Stimulated activated CD4-positive, alpha-beta T cell treated with anti-CD3 and anti-CD28 coated beads, Interleukin-4, amount 100 ng/mL, for 4 hours (primary cell): ENCODE measurements at places on chromosomes 7 and 10.

GRCh38 chr7:32070406-32071360 lies at the start of gene PDE1C:
Gene PDE1C, minus strand, starts transcription at chr7:32070407.
- no peak for DNase-seq

- DNase-seq = no peak
These were observed 807.4 kb downstream of the KCNMA1 start for GRCh38 chr10:76830218-76830617.

DNA sequence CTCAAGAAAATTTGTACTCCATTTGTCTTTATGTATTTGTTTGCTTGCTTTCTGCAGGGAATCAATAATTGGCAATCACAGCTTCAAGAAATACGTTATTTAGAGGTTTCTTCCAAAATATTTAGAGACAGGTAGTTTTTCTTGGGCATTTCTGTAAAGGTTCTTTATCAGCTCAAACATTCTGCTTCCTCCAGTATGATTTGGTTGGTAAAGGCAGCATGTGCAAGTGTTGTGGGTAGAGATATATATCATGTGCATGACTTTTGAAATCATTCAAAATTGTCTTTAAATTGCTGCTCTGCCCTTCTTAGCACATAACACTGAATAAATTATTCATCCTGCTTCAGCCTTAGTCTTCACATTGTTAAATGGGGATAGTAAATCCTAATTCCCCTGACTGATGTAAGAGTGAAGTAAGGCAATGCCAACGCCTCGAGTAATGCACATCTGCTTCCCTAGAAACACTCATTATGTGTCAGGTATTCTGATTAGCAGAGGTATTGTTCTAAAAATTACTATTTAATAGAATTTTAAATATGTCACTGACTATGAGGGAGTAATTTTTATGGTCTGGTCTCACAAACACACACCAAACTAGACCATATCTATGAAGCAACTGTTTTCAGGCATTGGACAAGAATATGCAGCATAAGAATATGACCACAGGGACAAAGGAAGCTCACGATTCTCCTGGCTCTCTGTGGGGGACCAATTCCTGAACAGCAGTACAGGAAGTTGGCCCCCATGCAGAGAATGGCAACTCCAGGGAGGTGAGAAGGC lies 77.3 kb upstream of the AKR1E2 start:
- no peak for DNase-seq

GRCh38 chr7:73621168-73622063 lies 2.9 kb downstream of the MLXIPL start:
- no peak for DNase-seq

DNA sequence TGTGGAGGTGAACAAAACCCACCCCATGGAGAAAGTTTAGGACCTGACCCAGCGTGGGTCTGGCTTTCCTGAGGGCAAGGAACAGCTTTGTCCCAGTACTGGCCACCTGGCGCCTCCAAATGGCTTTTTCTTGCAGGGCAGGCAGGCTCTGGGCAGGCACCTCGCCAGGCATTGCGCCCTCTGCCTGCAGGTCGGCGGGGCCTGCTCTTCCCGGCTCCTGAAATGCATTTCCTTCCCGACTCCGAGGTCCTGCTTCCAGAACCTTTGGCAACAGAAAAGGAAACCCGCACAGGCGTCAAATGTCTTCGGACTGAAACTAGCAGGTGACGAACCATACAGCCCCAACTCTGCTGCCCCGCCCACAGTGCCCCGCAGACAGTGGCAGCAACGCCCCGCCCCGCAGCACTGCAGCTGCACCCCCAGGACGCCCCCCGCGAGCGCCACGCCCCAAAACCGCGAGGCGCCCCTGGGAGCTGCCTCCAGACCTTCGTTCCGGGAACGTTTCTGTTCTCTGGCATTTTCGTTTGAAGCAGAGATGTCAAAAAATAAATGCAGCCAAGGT lies 65.5 kb downstream of the C10orf143 start:
- DNase-seq = no peak

DNA sequence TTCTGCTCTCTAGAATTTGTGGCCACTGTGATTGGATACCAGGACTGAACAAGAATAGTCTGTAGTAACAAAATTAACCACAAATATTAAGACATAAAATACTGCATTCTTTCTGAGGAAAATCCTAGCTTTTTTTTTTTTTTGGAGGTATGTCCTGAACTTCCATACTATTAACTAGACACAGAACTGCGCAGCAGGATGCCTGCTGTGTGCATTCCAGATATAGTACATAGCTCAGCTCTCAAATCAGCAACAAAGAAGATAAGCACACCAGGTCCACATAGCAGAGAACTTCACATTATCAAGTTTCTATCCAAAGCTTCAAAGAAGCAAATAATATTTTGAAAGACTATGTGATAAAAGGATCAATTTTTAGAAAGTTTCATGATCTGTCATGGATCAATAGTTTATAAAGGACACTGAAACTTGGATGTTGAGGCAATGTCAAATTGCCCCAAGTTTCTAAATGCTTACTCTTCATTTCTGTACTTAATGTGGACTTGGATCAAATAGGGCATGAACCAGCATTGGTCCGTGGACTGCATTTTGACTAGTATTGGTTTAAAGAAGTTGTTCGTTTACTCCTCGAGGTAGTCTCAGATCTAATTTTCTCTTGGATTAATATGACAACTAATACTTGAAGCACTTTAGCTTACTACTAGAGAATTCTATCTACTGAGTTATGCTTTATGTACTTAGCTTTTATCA lies 15.4 kb downstream of the NAMPT start:
- no peak for DNase-seq

DNA sequence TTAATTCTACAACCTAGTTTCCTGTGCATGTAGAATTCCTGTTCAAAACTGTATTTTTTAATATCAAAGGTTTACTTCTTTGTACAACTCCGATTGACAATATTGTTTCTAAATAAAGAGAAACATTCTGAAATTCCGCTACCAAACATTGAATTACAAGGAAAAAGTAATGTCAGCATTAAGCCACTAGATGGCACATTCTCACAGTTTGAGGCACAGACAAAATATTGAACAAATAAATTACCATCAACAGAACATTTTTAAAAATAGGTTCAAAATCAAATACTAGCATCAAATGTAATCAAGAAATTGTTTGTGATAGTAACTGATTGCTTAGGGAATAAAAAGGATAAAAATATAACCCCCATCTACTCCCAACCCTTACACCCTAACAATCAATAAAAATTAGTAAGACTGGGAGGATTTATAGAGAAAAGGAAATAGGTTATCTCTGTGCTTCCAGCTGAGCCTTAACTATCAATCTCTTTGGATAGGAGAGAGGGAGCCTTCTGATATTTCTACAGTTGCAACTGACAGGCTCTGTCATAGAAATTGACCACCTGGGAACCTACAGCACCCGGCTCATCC lies 86.6 kb upstream of the C7orf33 start:
- no peak for DNase-seq

GRCh38 chr7:37594602-37595001 lies 89.0 kb upstream of the GPR141 start:
- DNase-seq = no peak

GRCh38 chr7:638256-639011 lies 88.1 kb upstream of the DNAAF5 start:
- no peak for DNase-seq

GRCh38 chr10:11532306-11532705 lies 79.1 kb downstream of the USP6NL start:
- no peak for DNase-seq

DNA sequence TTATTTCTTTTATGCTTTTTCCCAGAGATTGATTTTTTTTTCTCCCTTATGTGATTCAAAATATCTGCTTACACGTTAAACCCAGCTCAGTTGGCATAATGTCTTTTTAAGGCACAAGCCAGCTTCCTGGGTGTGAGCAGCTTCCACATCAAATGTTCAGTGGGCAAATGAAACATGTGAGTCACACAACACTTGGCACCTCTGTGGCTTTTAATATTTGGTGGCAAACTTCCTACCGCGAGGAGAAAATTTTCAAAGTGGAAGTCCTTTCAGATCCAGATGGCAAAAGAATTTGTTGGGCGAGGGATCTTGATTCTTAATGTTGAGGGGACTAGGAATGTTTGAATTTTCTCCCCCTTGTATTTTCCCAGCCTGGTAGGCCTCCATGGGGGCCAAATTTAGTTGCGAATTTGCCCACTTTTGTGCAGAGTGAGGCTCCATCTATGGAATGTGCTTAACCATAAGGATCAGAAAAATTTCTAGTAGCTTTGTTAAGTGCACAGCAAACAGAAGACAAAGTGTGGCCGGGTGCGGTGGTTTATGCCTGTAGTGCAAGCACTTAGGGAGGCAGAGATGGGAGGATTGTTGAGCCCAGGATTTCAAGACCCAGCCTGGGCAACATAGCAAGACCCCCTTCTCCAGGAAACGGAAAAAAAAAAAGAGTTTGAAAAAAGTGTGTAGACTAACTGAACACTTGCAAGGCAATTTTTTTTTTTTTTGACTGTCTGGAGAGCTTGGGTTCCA lies 31.0 kb downstream of the CUX1 start:
- no peak for DNase-seq

GRCh38 chr7:121531175-121532070 lies 135.3 kb upstream of the FAM3C start:
- DNase-seq = no peak

GRCh38 chr7:131249003-131249402 lies 78.7 kb upstream of the MKLN1 start:
- DNase-seq = no peak

GRCh38 chr10:48457949-48458661 lies 146.8 kb downstream of the ARHGAP22 start:
- DNase-seq = no peak

GRCh38 chr10:31697271-31698180 lies 231.1 kb downstream of the ARHGAP12 start:
- DNase-seq = no peak

DNA sequence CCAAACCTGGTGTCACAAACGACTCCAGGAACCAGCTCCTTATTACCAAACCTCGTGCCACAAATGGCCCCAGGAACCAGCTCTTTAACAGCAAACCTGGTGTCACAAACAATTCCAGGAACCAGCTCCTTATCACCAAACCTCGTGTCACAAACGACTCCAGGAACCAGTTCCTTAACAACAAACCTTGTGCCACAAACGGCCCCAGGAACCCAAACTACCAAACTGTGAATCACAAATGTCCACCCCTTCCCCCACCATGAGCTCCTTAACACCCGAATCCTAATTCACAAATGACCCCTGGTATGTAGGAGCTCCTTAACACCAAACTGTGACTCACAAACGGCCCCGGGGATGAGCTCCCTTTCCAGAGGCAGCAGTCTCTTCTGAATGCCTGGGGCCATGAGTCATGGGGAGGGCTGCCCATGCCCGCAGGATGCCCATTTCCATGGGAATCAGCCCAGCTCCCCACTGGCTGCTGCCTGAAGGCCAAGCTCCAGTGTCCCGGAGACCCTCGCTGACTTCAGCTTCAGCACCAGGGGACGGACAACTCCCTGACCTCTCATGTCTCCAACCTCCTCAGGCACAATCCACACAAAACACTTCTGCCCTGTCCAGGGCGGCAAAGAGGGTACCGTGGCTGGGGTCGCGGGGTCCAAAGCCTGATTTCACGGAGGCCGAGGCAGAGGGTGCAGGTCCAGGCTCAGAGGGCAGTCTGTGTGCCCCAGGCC lies 213.1 kb downstream of the ELFN1 start:
- DNase-seq = no peak

- DNase-seq = no peak
These were observed 148.4 kb upstream of the AHR start for GRCh38 chr7:17150018-17150417.

DNA sequence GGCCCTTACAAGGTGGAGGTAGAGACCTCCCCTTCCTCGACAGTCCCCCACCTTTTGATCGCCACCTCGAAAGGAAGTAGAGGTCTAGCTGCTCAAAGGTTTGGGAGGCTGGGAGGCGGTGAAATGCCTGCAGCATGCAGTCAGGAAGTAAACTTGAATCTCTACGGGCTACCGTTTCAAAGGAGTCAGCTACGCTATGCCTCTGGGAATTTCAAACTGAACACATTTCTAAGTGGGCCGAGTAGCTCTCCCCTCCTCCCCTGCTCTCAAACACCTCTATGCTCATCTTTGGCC lies 68.0 kb downstream of the CXCL12 start:
- DNase-seq = no peak

- no peak for DNase-seq
These were observed 10.8 kb upstream of the MNX1 start for GRCh38 chr7:157021071-157021870.

GRCh38 chr10:114687459-114687858 lies 29.4 kb upstream of the ABLIM1 start:
- no peak for DNase-seq

GRCh38 chr10:62249957-62250356 lies 18.7 kb downstream of the RTKN2 start:
- DNase-seq = no peak

DNA sequence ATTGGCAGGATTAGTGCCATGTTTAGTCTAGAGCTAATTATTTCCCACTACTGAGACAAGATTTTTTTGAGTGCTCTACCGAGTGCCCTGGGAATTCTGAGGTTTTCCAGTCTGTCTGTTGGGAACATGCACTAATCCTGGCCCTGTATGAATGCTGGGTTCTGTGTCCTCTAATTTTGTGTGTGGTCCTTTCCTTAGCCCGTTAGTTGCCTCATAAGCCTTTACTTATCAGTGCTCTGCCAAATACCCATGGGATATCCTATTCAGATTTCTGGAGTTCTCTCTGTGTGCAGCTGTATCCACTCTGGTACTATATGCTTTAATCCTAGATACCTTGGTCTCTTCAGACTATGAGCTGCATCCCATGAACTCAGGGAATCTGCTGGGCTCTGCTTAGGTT lies 13.1 kb downstream of the CSGALNACT2 start:
- DNase-seq = no peak

- DNase-seq = no peak
These were observed 328.5 kb downstream of the GFRA1 start for GRCh38 chr10:115944538-115944937.

DNA sequence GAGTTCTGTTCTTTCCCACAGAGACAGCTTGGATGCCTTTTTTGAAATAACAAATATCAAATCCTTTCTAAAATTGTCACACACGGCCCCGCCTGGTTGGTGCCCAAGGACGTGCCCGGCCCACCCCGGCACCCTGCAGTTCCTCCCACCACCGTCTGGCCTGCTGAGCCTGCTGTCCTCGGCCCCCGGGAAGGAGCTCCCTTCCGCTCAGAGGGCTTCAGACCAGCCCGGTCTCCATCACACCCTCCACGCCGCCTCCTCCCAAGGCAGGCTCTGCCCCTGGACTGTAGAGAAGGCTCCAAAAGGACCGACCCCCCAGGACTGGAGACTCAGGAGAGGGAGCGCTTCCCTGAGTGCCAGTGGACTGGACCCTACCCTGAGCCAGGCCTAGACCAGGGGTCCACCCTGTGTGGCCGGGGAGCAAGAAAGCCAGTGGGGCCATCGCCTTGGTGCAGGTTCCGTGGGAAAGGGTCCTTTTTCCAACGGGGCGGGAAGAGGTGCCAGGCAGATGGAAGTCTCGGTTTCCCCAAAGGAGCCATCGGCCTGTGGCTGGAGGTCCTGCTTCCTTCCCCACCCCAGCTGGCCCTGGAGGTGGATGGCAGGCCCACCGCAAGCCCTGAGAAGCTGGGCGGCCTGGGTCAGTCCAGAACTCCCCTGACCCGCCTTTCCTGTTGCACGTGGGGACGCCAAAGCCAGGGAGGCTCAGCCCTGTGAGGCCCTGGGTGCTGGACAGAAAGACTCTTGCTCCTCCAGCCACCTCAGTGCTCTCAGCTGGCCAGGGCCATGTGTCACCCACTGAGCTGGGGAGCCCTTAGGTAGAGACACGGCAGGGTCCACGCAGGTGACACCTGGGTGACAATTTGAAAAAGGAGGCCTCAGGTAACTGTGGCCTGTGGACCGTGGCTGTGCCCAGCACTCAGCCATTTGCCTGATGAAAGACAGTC lies 69.8 kb downstream of the PWWP2B start:
- DNase-seq = no peak
